A673 (cell line): ENCODE measurements at places on chromosomes 7 and 10. TPM values are rescaled to one million over a fixed set of nuclear protein-coding genes. Genes with fewer than 3 reads are reported as not detected.

TAS2R41 gene
- total RNA-seq: not detected in 2 replicates

NPC1L1 gene
- total RNA-seq: not detected in 2 replicates

POLL gene
- total RNA-seq: 27.2 and 30.6 TPM in 2 replicates

ASB10 gene
- total RNA-seq: not detected in 2 replicates

PITX3 gene
- total RNA-seq: not detected in 2 replicates

VGF gene
- 14.4 and 16.0 TPM in 2 replicates for total RNA-seq

ZP3 gene
- 9.4 and 9.8 TPM in 2 replicates for total RNA-seq

SP4 gene
- 9.1 and 9.3 TPM in 2 replicates for total RNA-seq

IGFBP3 gene
- 0.81 and 1.1 TPM in 2 replicates for total RNA-seq

PIP gene
- total RNA-seq: not detected in 2 replicates
